CD8-positive, alpha-beta T cell (primary cell): ENCODE measurements at places on chromosomes 7 and 10. TPM values are rescaled to one million over a fixed set of nuclear protein-coding genes. Genes with fewer than 3 reads are reported as not detected.

DNA sequence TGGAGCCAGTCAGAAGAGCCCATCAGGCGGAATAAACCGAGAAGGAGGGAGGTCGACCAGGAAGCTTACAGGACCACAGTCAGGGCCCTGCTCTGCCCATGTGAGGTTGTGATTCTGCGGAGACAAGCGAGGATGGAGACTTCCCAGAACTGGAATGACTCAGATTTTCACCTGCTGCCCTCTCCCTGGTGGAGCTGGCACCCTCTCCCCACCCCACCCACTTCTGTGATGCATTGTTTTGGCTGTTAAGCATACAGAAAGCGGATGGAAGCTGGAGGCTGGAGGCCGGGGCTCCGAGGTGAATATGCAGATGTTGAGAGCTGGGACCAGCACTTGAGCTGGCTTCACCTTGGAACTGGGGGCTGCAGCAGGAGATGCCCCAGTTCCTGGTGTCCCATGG lies 57.4 kb downstream of the NPTX2 start:
- DNase-seq: no peak

DNA sequence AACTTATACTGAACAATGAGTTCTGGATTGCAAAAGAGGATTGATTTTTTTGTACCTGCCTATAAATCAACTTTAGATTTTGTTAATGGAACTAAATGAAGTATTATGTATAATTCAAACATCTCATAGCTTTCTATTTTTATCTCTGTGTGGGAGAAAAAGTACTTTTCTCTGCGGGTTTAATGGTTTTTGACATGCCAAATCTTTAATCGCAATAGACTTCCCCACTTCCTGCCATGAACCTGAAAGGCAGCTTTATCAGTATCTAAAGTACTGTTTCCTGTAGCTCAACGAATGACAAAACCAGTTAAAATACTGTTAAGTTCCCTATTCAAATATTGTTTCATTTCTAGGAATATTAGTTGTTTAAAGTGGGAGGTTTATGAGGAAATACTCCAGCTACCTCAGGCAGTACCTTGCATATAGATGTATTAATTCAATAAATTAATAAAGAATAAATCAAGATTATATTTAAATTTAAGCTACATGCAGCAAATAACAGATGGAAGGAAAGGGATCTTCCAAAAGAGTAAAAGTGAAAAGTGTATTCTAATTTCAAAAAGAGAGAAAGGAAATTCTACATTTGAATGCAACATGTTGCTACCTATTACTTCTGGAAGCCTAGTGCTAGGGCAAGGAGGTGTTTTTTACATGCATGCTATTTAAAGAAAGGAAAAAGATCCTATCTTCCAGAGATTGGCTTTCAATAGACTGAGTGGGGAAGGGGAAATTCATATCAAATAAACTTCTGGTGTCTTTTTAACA lies 75.9 kb downstream of the SVOPL start:
- DNase-seq: no peak

- no peak for DNase-seq
These were observed 46.1 kb upstream of the FMC1 start for GRCh38 chr7:139294951-139295575.

The PTPN20 gene
- 0.69 TPM for total RNA-seq

The TEX36 gene
- not detected for total RNA-seq
